ENCODE measurements at places on chromosomes 3 and 15.

DNA sequence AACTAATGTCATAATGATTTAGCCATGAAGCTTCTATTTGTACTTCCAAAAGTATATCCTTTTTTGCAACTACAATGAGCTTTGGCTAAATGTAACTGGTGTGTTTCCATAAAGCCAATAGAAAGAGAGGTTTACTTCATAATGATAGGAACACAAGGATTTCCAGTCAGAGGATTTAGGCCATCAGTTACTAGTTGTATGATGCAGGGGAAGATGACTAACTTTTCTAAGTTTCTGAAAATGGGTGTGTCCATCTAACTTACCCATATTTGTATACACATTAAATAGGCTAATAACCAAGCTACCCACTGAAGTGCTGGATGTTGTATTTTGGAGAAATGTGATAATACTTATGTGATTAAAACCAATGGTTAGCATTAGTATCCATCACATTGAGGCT is 55.7 kb downstream of the SLC4A7 start:
- DNase-seq: no peak

- DNase-seq: peak; percentile 22
Measured at GRCh38 chr15:85941186-85941855, 138.3 kb upstream of the AGBL1 start.

DNA sequence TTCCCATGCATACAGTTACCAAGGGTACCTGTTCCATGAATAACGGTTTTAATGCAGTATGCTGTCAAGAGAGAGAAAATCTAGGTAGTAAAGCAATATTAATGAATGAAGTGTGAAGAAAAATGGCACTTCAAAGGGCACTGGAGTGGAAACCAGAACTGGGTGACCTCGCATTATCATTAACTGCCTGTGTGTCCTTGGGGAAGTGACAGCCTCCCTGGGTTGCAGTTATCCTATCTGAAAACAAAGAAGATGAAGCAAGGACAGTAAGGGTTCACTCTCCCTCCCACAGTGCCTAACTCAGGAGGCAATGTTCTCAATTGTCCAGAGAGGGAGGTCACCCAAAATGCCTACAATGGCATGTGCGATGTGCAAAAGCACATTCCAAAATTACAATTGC is 15.1 kb downstream of the MTHFS start:
- no peak for DNase-seq

- peak; percentile 73 for DNase-seq
Measured at GRCh38 chr3:157794771-157795170, 291.6 kb upstream of the VEPH1 start.
